ENCODE measurements at places on chromosomes 5 and 9.

DNA sequence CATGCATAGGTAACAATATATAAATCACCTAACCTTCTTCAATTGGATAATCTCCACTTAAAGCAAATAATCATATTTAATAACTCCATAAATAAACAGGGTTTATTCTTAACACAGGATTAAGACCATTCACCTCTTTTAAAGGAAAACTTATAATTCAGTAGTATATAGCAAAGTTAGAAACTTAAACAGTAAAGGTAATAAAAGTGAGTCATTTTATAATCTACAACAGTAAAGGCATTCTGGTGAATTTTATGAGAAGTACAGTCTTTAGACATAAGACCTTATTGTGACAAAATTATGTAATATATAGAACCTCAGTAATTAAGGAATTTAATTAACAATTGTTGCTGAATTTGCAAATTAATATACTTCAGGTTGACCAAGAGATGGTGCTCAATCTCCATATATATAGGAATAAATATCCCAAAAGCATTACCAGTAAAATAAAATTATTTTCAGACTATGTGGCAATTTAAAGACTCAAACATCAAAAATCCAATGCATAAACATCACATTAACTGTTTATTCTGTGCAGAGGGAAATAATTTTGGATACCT is 84.8 kb downstream of the FBXL17 start:
- DNase-seq, result no peak

GRCh38 chr9:98807070-98807813 is at the start of gene GALNT12:
Gene GALNT12 (plus strand): TSS chr9:98807670. CDS start chr9:98807699, 29 bp downstream.
- DNase-seq, result no peak

DNA sequence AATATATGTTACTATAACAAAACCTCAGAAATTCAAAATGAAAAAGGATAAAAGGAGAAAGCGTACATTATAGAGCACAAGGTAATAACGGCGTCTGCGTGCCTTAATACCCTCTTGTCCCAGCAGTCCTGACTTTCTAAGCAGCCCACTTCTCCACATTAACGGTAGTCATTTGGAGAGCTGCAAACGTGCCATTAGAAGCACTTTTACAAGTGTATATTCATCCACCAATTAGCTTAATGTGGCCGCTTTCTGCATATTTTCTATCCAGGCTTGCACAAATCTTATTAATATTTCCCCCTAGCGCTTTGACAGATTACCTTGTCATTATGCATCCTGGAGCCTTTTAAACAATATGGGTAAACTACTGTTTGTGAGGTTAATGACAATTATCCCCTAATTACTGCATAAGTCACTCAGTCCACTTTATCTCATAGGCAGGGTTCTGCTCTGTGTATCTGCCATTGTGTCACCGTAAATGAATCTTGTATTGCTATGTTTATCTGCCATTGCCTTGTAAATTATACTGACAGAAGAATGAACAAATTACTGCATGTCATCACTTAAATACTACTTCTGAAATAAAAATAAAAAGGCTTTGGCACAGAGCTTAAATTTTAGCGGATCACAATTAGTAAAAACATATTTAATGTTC is 421.3 kb downstream of the BNC2 start:
- DNase-seq, result no peak

DNA sequence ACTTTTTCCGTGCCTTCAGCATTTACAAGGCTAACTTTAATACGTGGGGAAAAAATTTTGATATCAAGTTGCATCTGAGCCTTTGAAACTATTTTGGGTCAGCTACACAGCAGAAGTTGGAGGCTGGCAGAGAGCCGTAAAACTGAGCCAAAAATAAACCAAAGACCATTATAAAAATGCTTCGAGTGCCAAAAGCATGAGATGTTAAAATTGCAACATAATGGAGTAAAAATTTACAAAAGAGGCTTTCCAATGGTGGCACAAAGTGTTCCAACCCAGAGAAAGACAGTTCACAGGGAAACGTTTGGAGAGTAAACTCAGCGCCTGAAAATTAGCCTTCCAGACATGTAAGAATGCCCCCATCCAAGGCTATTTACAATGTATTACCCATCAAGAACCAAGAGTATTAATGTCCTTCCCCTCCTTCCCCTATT is 190.3 kb downstream of the TLE1 start:
- no peak for DNase-seq

GRCh38 chr5:142109331-142110045 is 909 bp downstream of the NDFIP1 start:
- DNase-seq, result no peak

- DNase-seq, result no peak
Observed at GRCh38 chr5:114316167-114316566, 45.7 kb upstream of the KCNN2 start.

DNA sequence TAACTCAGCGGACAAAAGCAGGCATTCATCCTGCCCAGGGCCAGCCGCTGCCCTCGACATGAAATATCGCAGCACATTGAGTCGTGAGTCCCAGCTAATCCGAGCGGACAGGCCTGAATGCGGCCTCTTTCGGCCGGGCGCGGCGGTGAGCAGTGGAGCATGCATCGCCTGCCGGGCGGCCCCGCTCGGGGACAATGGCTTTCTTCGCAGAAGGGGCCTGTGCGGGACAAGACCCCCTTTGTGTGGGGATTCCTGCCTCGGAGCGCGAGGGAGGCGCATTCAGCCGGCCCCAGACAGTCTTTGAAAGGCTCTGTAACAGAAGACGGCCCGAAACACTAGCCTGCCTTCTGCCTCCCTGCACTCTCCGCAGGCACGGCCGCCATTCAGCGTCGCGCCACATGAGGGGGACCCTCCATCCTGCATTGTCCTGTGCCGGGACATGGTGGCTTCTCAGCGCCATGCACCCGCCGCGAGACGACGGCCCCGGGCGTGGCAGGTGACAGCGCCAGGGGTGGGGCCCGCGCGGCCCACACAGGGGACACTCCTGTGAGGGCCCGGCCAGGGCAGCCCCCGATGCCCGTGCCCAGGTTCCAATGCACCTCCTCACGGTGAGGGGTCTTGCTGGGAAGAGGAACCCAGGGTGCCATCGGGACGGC is 52.0 kb downstream of the EXD3 start:
- DNase-seq, result no peak

GRCh38 chr5:1235379-1235778 is 10.2 kb downstream of the SLC6A18 start:
- no peak for DNase-seq

DNA sequence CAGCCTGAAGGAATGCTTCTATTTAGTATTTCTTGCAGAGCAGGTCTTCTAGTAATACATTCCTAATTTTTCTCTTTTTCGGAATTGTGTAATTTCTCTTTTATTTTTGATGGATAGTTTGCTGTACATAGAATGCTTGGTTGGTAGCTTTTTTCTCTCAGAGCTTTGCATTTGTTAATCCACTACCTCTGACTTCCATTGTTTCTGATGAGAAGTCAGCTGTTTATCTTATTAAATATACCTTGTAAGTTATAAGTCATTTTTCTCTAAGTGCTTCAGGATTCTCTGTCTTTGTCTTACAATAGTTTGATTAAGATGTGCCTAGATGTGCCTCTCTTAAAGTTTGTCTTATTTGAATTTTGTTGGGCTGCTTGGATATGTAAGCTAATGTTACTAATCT is 101.9 kb downstream of the HTR1A start:
- no peak for DNase-seq

- no peak for DNase-seq
Observed at GRCh38 chr5:56845277-56845676, 29.9 kb downstream of the MAP3K1 start.

DNA sequence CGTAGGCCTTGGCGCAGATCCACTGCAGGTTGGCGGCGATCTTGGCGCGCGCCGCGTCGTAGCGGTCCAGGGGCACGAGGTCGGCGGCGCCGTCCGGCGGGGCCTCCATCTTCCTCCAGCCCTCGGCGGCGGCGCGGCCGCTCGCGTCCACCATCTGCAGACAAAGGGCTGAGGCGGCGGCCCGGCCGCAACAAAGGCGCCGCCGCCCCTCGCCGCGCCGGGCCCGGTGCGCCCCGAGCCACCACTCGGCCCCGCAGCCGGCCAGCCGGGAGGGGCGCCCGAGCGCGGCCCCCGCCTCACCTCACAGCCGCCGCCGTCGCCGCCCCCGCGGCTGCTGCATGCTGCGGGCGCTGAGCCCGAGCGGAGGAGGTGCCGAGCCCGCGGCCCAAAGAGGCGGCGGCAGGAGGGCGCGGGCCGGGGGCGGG is 328 bp downstream of the CAMSAP1 start:
- DNase-seq, result no peak

GRCh38 chr9:110336363-110336762 is 1.3 kb downstream of the TXNDC8 start:
- no peak for DNase-seq

DNA sequence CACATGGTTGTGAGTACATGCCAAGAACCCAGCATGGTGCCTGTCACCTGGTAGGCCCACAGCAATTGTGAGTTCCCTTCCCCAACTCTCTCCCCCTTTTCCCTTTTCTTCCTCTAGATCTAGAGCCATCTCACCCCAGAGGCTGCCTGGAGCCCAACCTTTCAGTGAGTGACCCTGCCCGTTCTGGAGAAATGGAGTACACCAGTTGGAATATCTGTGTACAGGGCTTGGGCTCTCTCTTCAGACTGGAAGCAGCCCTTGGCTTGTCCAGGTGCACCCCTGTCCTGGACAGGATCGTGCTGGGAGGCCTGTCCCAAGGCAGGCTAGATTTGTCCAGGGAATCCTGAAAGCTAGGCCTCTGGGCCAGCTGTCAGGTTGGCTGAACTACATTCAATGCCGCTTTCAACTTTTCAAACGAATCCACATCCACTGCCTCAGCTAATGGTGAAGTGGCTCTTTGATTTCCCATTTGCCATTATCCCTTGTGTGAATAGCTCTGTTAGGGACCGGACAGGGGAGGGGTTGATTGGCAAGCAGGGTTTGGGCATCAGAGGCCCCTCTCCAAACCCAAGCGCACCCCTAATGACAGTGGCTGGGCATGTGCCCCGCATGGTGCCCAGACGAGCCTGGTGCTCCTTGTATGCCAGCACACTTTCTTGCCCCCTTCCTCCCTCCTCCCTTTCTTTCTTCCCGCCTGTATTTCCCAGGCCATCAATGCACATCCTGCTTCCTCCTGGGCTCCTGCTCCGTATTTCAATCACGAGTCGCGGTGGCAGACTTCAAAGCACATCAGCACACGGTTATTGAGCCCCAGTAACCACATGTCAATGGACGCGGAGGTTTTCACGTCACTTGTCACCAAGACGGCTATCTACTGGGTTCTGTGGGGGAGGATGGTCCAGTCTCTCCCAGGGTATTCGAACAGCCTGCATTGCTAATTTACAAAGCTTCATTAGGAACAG is 211.2 kb downstream of the DAB2IP start:
- no peak for DNase-seq

GRCh38 chr5:64790210-64790609 is 21.5 kb downstream of the CWC27 start:
- DNase-seq, result no peak

GRCh38 chr9:100160021-100160420 is 61.0 kb downstream of the INVS start:
- DNase-seq, result peak; percentile 80

DNA sequence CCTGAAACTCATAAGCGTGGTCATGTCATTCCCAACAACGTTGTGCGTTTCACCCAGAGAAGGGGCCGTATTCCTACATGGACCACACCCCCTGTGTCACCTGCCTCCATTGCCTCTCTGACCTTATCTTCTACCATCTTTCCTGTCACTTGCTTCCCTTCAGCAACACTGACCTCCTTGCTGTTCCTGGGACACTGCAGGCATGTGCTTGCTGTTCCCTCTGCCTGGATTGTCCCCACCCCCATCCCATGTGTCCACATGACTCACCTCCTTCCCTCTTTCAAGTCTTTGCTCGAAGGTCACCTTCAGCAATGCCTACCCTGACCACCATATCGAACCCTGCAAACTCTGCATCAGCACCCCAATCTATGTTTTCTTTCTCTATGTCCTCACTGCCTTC is 133.2 kb upstream of the ZNF618 start:
- DNase-seq, result no peak

DNA sequence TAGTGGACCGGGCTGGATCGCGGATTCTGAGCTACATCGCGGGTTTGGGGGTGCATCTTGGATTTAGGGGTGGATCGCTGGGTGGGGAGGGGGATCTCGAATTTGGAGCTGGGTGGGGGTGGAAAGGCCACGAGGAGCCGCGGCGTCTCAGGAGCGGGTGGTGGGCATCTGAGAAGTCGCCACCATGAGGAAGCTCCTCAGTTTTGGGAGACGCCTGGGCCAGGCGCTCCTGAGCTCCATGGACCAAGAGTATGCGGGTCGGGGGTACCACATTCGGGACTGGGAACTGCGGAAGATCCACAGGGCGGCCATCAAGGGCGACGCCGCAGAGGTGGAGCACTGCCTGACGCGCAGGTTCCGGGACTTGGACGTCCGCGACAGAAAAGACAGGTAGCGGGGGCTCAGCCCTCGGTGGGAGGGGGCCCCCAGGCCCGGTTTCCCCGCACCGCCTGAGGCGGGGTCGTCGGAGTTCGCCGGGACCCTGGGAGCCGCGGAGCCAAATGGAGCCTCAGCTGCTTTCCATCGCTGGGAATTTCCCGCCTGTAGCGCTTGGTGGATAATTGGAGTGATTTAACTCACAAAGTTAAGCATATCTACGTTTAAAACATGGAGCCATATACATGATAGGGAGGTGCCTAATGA is 376 bp downstream of the ANKRD18B start:
- no peak for DNase-seq

DNA sequence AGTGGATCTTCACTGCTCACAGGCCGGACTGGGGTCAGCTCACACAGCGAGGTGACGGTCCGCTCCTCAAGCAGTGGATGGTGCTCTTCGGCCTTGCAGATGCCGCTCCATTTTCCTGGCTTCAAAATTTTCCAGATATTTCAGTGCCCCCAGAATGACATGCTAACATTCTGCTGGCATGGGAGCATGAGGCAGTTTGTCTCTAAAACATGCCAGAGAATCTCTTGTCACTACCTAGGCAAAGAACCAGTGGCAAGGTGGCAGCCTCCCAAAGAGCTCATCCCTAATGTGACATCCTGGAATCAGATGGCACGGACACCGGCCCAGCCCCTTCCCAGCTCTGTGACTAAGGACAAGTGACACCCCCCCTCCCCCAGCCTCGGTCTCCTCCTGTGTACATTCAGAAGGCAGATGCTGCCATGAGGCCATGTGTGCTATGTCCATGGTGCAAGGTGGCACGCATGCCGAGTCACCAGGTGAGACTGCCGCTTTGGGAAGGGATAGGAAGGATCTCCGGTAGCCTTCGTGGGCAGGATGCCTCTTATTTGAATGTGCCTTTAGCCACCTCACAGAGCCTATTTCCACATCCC is 2.7 kb downstream of the S1PR3 start:
- DNase-seq, result no peak

DNA sequence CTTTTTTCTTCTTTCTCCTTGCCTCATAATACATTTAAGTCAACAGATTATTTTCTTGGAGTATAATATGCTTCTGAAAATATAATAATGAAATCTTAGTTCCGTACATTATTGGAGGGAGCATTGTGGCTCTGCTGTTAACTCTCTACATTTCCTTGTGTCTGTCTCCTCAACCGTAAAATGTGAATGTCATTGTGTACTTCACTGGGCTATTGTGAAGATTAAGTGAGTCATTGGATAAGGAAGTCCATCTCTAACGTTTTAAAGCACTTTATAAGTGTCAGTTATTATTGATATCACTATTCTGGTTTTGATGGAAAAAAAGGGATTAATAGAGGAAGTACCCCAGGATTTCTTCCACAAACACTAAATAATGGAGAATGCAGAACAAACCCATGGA is 304.5 kb upstream of the RFX3 start:
- DNase-seq, result peak; percentile 61

GRCh38 chr5:123371575-123372179 is 51.5 kb downstream of the CEP120 start:
- DNase-seq, result no peak

GRCh38 chr9:102594241-102594640 is 400.9 kb upstream of the CYLC2 start:
- DNase-seq, result no peak

- no peak for DNase-seq
Observed at GRCh38 chr9:82109626-82110025, 121.1 kb downstream of the SPATA31D1 start.

Measured in RCC 7860 (cell line).